ENCODE measurements at places on chromosomes 3 and 15. TPM values are rescaled to one million over a fixed set of nuclear protein-coding genes. Genes with fewer than 3 reads are reported as not detected.

DNA sequence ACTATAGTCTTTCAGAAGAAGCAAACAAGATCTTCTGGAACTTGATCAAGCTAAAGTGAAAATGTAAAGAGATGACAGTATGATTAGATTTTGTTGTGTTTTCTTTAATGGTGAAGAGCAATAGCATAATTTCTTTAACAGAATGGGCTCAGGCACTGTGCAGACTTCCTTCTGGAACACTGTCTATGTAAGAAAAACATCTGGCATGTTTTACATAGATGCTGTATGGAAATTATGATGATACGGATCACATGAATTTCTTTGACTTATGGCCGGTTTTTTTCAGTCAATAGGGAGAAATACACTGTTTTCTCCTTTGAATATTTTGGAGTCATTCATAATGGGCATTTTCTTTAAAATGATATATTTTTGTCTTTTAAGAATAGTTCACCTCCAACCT, 42.6 kb downstream of the PHLDB2 start:
- DNase-seq = no peak

DNA sequence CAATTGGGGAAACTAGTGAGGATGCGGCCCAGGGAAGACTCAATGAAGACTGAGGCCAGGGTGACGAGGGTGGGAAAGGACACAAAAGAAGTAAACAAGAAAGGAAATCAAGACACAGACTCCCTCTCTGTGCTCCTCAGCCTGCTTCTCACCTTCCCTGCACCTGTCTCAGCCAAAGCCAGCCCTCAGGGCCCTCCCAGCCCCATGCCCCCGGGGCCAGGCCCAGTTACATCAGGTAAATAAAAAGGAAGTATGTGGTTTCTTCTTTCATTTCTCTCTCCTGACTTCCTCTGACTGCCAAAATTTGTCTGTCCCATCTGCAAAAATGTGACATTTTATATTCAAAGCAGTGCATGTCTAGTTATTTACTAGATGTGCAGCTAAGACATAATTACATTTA, 328.0 kb downstream of the UACA start:
- no peak for DNase-seq

Gene ZDHHC23
- total RNA-seq = 3.4 TPM

GRCh38 chr3:174639970-174640369, 219.2 kb upstream of the NAALADL2 start:
- DNase-seq = no peak

GRCh38 chr15:42279234-42279723, 6.0 kb upstream of the TMEM87A start:
- DNase-seq = no peak

Gene THBS1
- 29.5 TPM for total RNA-seq

Data from left ventricle myocardium superior (tissue), 1 donor.